ENCODE measurements at places on chromosomes 16 and 17.
A peak's percentile ranks its signal among the peaks of the same experiment; 100 is the strongest.

GRCh38 chr17:5591966-5592365, 7.7 kb upstream of the NLRP1 start:
- DNase-seq: no peak

- peak; percentile 35 for DNase-seq
Observed at GRCh38 chr17:48352630-48353029, 77.4 kb downstream of the SKAP1 start.

DNA sequence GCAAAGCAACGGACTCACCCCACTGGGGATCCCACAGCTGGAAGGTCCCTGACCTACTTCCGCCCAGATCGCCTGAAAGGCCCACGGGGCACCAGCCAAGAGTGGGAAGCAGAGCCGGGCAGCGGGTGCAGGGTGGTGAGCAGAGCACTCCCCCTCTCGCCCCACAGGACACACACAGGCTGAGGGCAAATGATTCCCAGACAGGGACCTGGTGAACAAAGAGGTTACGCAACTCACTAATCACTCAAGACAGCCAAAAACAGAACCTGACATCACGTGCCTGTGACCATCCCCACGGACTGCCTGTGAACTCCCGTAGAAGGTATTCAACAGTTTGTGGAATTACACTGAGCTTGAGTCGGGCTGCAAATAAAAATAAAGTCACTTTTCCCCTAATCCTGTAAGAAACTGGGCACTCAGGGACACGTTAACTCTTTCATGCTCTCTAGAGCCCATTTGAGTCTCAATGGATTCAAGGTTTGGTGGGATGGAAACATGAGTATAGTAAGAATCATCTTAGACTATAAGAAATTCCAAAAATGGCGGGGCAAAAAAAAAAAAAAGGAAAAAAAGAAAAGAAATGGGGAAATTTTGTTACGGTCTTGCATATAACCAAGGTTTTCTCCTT, 396.1 kb downstream of the SOX9 start:
- DNase-seq: peak; percentile 39

DNA sequence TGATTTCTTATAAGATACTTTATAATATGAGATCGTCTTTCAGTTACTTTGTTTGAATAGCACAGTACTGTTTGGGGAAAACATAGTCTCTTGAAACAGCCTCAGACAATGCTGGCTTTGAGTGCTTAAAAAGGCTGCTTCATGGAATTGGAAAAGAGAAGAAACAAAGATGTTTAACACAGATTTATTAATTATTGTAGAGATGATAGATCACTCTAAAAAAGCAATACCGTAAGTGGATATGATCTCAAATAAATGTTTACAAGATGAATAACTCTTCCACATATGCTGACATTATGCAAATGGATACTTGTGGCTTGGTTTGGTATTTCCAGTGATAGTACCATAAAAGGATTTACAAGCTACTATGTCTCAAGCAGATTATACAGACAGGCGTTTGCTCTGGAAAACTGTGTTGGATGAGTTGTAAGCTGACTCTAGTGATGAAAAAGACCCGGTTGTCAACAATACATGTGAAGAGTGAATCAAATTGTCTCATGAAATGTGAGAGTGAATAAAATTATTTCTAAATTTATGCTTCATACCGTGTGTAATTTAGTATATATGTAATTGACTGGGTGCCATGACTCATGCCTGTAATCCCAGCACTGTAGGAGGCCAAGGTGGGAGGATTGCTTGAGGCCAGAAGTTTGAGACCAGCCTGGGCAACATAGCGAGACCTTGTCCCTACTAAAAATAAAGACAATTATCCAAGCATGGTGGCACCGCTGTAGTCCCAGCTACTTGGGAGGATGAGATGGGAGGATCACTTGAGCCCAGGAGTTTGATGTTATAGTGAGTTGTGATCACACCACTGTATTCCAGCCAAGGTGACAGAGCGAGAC, 105.4 kb downstream of the FTO start:
- DNase-seq: peak; percentile 73

DNA sequence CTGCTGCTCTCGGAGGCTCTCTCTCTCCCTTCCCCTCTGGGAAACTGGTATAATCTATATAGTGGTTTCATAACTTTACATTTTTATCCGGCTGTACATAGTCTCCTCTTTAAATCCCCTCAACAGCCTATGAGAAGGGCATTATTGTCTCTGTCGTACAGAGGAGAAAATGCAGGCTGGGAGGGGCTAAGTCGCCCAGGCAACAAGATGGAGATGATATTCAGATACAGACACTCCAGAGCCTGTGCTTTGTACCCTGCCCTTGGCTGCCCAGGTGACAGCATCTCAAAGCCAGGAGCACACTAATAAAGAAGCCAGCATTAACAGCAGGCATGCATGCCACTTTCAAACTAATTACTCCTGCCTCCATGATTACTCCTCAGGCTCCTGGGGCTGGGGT, 4.7 kb upstream of the EIF1 start:
- DNase-seq: no peak

Data from epithelial cell of esophagus (primary cell).